Stimulated activated CD4-positive, alpha-beta T cell treated with anti-CD3 and anti-CD28 coated beads, Interleukin-2, amount 100 ng/mL, for 4 hours (primary cell): ENCODE measurements at places on chromosomes 1 and 21.

DNA sequence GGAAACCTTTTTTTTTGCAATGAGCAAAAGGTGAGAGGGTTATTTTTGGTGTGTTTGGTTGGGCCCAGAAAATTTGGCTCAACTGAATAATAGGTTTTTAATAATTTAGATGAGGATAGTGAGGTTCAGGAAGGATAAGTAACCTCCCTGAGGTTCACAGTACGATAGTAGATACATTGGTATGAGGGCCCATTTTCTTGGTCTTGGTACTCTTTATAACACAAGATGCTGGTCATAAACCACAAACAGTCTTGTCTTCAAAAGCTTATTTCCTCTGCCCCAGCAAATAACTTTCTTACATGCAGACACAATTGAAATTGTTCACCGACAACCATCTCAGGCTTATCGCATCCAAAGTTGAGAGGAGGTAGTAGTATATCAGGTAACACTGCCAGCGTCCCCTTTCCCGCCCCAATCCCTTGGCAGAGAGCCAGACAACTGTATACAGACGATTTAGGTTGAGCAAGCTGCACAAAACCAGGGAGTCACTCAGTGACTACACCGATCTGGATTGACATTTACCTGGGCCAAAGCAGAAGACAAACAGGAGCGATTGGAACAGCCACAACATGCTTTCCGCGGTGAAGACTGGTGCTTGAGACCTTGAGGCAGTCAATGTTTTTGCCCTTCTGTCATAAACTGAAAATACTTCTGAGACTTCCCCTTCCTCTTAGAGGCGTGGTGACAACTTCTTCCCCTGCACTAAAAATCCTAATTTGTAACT lies at the start of gene SLAMF6:
Gene SLAMF6 (minus strand): TSS at position 634 of the 724 bp plus-strand sequence. CDS start 63 bp downstream, at position 571.
- peak; percentile 13 for DNase-seq

DNA sequence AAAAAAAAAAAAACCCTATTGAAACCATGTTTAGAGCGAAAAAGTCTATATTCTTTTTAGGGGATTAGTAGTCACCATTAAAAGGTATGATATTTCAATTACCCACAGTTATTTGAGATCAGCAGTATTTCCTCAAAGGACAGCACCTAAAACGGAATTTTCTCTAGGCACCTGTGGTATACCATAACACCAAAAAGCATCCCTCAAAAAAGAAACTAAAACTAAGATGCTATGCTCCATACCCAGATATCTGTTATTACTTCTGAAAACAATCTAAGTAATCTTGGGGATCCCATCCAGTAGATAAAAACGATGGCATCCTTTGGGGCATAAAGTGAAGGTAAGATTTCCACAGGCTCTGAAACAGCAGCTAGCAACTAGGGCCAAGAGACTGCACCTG lies 89.0 kb downstream of the RERE start:
- DNase-seq: no peak

- no peak for DNase-seq
Measured at GRCh38 chr1:30777904-30778153, 20.3 kb upstream of the LAPTM5 start.

DNA sequence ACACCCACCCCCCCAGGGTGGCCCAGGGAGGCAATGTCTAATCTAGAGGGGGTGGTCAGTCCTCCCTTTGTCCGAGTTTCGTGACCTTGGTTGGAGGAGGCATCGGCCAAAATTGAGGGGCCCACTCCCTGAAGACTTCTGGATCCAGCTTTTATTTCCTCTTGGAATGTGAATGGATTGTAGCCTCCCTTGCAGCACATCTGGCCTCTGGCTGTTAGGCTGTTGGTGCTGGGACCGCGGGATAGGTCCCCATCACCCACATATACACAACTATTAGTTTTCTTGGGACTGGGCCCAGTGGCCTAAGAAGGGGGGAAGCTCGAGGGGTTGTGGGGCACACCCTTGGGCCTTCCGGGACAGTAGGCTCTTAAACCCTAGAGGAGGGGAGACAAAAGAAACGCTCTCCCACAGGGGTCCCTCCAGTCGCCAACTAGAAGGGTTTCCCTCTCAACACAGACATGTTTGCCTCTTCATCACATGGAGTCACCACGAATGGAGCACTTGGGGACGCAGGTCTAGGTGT lies 2.5 kb downstream of the LHX4 start:
- no peak for DNase-seq

- DNase-seq: no peak
Measured at GRCh38 chr1:99233446-99233845, 30.8 kb upstream of the PLPPR4 start.

GRCh38 chr1:235954306-235955283 lies 87.9 kb upstream of the LYST start:
- no peak for DNase-seq

DNA sequence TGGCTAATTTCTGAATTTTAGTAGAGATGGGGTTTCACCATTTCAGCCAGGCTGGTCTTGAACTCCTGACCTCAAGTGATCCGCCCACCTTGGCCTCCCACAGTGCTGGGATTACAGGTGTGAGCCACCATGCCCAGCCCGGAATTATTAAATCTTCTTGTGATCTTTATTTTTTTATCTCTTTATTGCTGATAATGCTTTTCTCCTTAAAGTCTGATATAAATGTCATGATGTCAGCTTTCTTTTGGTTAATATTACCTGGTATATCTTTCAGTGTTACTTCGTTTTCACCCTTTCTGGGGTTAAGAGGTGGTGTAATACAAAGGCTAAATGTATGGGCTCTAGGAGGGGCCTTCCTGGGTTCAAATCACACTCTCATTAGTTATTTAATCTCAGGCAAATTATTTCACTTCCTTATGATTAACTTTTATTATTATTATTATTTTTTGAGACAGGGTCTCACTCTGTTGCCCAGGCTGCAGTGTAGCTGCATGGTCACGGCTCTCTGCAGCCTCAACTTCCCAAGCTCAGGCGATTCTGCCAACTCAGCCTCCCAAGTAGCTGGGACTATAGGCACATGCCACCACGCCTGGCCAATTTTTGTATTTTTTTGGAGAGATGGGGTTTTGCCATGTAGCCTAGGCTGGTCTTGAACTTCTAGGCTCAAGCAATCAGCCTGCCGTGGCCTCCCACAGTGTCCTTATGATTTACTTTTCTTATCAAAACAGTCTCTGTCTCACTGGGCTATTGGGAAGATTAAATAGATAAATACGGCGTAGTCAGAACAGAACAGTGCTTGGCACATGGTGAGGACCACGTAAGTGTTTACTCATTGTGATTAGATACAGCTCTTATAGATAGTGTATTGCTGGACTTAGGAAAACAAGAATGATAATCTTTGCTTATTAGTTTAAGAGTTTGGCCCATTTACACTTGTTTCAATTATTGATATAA lies 216.5 kb downstream of the URB2 start:
- no peak for DNase-seq

- DNase-seq: no peak
Measured at GRCh38 chr21:16788584-16788983, 724.3 kb upstream of the CXADR start.

DNA sequence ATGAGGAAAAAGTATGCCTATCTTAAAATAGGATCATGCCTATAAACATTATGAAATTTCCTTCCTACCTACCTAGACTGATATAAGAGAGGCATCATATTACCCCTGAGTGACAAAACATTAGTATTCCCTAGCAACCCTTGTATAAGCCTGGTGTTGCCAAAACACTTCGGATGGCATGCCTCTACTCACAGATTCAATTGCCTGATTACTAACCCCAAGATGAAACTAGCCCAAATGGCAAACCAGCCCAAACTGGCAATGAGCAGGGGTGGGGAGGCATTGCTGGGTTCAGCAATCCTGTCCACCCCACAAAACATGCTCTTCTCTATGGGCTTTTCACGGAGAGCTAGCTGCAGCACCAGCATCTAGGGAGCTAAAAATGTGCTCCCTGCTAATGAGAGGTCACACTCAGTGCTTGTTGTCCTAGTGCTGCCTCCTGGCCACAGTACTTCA lies 13.9 kb downstream of the PALMD start:
- no peak for DNase-seq

DNA sequence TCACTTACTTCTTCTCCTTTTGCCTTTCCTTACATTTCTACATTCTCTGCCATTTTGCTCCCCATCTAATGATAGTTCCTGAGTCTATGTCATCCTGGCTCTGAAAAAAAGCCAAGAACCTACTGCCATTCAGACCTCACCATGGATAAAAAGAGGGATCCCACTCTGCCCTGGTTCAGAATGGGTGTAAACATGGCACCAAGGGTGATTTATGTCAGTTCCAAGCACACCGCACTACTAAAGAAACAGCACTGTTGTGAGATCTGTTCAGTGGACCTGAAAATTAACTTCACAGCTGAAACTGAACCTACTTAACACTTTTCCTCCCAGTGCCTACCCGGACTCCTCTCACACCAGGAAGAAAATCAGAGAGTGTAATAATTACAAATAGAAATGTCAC lies 72.3 kb upstream of the NTPCR start:
- DNase-seq: no peak

DNA sequence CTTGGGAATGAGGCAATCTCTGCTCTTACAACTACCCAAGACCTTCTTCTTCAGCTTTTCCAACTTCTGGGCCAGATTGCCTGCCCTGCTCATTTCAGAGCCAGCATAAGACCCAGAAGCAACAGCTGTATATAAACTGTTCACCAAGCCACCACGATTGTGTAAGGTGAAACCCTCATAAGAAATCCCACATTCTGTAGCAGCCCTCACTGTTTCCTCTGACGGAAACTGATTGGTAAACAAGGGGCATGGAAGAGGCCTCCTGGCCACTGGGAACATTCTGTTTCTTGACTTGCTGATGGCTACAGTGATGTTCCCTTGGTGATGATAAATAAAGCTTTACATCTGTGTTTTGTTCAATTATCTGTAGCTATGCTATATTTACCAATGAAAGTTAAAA lies 39.7 kb upstream of the EXO1 start:
- DNase-seq: no peak

DNA sequence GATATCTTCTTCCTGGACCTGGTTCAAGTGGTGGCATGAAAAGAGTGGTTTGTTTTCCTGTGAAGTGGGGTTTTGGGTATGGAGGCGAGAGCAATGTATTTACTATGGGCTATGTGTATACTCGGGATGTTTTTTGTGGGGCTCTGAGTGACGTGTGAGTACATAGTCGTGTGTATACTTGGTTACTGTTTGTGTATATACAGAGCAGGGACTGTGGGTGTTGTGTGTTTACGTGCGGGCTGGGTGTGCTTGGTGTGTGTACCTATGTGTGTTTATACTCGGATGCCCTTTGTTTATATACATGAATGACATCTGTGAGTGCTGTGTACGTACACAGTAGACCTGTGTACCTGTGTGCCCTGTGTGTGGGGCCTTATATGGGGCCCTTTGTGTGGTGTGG lies 50.0 kb downstream of the YARS1 start:
- DNase-seq: no peak

DNA sequence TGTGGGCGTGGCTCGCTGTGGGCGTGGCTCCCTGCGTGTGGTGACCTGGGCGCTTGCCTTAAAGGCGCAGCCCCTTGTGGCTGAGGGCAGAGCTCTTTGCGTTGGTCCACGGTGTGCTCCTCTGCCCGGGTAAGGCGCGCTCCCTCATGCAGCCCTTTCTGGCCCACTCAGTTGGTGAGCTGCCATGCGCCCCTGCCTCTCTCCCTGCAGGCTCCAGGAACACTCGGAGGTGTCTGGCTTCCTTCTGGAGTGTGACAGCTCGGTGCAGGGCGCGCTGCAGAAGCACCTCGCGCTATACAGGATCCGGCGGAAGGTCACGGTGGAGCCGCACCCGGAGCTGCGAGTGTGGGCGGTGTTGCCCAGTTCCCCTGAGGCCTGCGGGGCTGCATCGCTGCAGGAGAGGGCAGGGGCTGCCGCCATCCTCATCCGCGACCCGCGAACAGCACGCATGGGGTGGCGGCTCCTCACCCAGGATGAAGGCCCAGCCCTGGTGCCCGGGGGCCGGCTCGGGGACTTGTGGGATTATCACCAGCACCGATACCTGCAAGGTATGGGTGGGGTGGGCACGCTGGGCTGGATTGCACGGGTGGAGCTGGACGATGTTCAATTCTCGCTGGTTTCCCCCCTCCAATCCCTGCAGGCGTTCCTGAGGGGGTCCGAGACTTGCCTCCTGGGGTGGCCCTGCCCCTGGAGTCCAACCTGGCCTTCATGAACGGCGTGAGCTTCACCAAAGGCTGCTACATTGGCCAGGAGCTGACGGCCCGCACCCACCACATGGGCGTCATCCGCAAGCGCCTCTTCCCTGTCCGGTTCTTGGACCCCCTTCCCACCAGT lies 9.1 kb downstream of the IBA57 start:
- no peak for DNase-seq

DNA sequence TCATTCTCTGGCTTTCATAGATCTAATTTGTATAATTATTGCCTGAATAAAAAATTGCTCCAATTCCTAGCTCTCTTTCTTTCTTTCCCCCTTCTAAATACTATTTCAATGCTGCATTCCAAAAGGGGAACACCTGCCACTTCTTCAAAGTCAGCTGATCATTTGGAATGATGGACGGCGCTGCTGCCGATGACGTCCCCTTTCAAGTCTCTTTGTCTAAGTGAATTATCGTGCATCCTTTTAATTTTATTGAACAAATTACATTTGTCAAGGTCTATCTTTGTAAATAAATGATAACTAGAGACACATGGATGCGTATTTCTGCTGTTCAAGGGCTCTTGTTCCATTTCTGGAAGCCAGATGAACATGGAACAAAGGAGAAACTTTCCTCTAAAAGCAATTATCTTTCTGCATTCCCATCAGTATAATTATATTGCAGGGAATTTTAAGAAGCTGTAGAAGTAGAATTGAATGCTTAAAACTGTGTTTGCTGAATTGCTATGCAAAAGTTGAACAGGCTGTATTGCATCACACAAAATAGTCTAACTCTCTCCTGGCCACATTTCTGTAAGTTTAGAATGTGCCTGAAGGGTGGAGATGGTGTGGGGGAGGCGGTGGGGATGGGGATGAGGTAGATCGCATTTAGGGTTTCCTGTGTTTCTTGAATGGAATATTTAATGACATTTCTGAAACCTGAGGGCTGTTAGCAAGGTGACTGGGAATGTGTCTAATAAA lies 191.9 kb upstream of the LMO4 start:
- DNase-seq: no peak

- no peak for DNase-seq
Measured at GRCh38 chr1:94321662-94322061, 84.3 kb upstream of the ARHGAP29 start.

GRCh38 chr1:14304381-14304865 lies 294.1 kb upstream of the KAZN start:
- no peak for DNase-seq

- no peak for DNase-seq
Measured at GRCh38 chr1:193141804-193142203, 20.0 kb downstream of the CDC73 start.

DNA sequence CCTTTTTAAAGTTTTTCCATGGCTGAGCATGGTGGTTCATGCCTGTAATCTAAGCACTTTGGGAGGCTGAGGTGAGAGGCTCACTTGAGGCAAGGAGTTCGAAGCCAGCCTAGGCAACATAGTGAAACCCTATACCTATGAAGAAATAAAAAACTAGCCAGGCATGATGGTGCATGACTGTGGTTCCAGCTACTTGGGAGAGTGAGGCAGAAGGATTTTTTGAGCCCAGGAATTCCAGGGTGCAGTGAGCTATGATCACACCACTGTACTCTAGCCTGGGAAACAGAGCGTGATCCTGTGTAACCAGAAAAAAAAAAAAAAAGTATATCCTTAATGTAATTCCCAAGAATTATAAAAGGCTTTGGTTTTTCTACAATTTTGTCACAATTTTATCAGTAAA lies 17.4 kb downstream of the DEPDC1 start:
- DNase-seq: no peak
